HCT116 (cell line): ENCODE measurements at places on chromosomes 4 and X.

DNA sequence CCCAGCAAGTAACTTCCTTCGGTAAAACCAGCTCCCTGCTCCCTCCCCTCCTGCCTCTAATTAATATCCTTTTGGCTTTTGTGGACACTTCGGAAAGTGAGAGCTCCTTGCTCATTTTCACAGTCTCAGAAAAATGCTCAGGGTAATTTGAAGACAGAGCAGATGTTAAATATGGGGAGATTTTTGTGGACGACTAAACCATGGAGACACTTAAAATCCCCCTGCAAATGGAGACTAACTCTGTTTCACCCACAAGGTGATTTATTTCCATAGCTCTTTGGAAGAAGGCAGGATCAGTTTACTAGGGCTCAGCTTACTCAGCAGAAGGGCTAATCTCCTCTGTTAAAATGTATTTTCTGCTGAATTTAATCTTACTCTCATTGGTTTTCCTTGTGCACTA, 12.2 kb upstream of the AMOT start:
- no peaks in the 10 kb centered on the region for H3K36me3 ChIP-seq
- no peak overlapping the region for H3K27ac ChIP-seq
- DNase-seq: no peak
- no peaks in the 10 kb centered on the region for H3K27me3 ChIP-seq

DNA sequence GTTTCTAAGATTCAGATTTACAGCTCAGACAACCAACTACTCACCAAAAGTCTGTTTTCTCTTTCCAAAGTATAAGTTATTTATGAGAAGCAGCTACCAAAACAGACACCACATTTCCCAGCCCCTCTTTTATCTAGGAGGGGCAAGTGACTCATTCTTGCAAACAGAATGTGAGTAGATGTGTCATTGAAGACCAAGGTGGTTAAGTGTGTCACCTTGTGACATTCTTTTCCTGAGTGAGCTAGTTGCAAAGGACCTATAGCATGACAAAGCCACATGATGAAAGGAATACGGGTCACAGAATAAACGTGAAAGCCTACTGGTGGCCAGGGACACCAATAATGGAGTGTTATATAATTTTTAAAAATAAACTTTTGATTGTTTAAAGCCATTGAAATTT, 50.0 kb downstream of the SLC7A11 start:
- H3K4me3 ChIP-seq: no peak overlapping the region
- DNase-seq: peak; percentile 84
- H3K27me3 ChIP-seq: no peaks in the 10 kb centered on the region

- H3K27ac ChIP-seq: no peak overlapping the region
- DNase-seq: no peak
- no peaks in the 10 kb centered on the region for H3K27me3 ChIP-seq
These were observed 46.0 kb downstream of the GALNT7 start for GRCh38 chr4:173214661-173215060.

DNA sequence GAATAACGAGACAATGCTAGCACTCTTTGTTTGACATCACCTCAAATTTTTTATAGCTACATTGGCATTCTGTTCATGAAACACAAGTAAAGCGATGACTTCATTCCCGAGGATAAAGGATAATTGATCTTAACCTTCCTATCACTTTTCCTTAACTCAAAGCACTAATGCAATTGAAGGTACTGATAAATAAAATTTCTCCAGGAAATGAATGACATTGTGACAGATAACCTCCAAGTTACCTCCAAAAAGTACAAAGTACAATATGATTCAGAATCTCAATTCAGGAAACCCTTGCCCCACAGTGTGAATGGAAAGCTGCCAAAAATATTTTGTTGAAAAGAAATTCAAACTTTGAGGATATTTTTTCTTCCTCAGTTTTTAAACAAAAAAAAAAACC, 1.8 kb downstream of the PRSS12 start:
- H3K27ac ChIP-seq: no peak overlapping the region
- H3K27me3 ChIP-seq: no peaks in the 10 kb centered on the region
- H3K4me3 ChIP-seq: no peak overlapping the region
- peaks cover 48% of the 10 kb centered on the region for H3K4me1 ChIP-seq
- no peak for DNase-seq
